ENCODE measurements at places on chromosomes 3 and 15.
A peak's percentile ranks its signal among the peaks of the same experiment; 100 is the strongest.

GRCh38 chr15:77577366-77577950 is 55.3 kb downstream of the LINGO1 start:
- DNase-seq, result no peak

GRCh38 chr3:40083066-40083465 is 226.4 kb upstream of the EIF1B start:
- DNase-seq, result no peak

GRCh38 chr3:58613236-58614132 is 36.3 kb upstream of the FAM107A start:
- DNase-seq, result no peak

DNA sequence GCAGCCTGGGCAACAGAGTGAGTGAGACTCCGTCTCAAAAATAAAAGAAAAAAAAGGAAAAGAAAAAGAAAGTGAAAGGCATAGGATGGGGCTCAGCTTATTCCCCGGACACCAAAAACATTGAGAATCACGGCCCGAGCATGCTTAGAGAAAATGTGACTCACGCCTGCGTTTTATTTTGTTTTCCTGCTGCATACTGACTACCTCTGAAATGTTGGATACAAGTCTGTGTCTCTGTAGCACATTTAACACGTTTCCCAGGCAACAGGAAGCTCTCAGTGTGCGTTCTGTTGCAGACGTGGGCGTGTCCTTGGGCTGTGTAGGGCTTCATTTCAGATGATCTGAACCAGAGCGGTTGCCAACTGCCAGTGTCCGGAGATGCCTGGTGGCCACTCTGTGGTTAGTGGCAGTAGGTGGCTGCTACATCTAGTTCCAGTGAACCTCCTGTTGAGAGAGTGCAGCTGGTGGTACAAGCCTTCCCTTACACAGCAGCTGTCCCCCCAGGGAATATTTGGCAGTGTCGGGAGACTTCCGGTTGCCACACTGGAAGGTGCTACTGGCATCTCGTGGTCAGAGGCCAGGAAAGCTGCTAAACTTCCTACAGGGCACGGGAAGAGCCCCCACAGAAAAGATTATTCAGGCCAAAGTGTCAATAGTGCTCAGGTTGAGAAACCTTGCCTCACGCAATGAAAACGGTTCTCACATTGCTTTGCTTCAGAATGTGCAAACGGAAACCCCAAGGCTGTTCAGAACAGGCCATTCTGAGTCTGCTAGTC is 3.0 kb downstream of the SLC51A start:
- peak; percentile 66 for DNase-seq

DNA sequence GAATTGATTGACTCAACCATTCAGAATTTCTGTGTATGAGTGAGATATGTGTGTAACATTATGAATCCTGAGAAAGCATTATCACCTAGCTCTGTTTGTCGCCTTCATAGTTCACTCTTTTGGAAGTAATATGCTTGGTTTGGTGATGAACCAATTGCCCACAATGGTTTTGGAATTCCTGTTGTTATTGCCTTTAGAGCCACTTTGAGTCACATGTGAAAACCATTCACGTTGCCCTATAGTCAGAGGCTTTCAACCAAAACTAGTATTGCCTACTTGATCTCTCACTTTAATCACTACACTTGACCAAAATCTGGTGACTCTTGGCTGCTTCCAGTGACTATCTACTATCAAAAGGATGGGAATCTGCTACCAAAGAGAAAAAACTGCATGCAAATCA is 78.2 kb upstream of the FLNB start:
- DNase-seq, result no peak

- no peak for DNase-seq
Measured at GRCh38 chr15:89665449-89666181, 10.3 kb upstream of the KIF7 start.

GRCh38 chr3:51004235-51004634 is 329.5 kb downstream of the DOCK3 start:
- no peak for DNase-seq

- no peak for DNase-seq
Measured at GRCh38 chr3:17116007-17116600, 231.3 kb downstream of the PLCL2 start.

DNA sequence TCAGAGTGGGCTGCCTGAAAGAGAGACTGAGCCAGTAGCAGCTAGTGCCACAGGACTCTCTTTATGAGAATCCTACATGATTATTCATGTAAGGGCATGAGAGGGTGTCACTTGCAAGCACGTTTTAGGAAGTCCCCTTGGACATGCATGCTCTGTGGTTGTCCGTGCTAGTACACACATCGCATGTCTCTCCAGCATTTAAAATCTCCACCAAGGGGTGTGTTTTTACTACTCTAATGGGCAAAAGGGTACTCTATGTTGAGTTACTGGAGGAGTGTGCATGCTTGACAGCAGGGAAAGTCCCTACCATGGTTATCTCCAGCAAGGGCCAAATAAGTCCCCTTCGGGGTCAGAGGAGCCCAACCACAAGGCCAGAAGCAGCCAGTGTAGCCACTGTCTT is 70.7 kb downstream of the DCLK3 start:
- DNase-seq, result no peak

DNA sequence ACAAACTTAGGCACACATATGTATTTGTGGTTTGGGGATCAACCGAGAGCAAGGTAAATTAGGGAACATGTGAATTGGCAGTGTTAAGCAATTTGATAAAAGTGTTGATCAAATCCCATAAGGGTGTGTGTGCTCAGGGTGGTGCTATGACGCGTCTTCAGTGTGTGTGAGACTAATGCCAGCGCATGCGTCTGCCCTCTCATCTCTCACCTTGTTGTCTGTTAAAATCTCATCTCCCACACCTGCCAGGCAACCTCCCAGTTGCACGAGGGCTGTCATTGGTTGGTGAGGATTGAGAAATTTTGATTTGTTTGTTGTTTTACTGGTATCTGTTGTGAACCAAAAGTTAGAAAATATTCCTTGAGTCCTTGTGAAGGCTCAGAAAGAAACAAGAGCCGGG is 137.2 kb upstream of the ICE2 start:
- no peak for DNase-seq

GRCh38 chr15:47987461-47987860 is 133.3 kb upstream of the SLC24A5 start:
- no peak for DNase-seq

- no peak for DNase-seq
Measured at GRCh38 chr15:78691167-78691850, 50.3 kb upstream of the CHRNB4 start.

- no peak for DNase-seq
Measured at GRCh38 chr15:49045751-49046219, 461 bp downstream of the SECISBP2L start.

- no peak for DNase-seq
Measured at GRCh38 chr3:186432944-186433732, 71.1 kb upstream of the DGKG start.

DNA sequence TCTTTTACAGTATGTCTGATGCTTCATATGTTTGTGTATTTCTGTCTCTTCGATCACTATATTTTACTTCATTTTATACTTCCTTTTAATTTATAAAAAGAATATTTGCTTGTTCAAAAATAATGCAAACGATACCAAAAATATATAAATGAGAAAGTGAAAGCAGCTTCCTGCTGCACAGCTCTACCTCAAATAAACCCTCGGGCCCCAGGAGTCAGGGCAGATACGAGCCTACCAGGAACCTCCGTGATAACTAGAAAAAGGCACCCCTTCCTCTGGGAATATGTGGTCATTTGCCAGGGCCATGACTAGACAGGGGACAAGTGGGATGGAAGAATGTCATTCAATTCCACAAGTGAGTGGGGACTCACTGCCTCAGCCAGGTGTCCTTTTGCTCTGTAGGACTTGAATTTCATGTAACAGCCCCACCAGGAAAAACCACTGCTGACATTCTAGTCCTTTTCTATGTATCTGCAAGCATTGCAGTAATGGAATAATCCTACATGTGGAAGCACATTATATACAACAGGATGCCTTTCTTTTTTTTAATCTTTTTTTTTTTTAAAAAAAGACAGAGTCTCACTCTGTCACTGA is 133.3 kb downstream of the SUCLG2 start:
- DNase-seq, result no peak

DNA sequence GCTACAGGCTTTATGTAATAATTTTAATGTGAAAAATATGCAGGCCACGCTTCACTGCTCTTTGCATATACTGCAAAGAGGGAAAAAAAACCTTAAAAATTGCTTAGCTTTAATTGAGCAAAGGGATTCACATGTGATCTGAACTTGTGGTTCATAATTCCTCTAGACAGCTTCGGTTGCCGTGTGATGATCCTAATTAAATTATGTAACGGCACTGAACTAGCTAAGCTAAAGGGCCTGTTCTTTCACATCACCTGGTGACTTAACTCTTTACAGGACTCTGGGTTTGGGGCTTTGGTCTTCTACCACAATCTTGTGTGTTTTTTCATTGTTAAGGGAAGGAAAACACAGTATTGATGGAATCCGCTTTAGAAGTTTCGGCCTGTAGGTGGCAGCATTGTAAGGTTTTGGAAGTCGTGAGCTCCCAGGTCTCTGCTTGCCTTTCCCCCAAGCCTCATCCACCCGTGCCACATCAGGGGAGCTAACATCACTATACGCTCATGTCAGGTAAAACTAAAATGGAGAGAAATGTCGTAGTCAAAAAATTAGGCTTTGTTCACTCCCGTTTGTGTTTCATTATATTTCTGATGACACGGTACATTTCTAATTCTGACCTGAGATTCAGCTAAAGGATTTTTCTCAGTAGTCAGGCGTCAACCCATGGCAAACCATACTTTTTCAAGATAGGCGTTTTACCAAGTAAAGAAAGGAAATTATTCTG is 205.6 kb upstream of the DPH6 start:
- DNase-seq, result peak; percentile 53

DNA sequence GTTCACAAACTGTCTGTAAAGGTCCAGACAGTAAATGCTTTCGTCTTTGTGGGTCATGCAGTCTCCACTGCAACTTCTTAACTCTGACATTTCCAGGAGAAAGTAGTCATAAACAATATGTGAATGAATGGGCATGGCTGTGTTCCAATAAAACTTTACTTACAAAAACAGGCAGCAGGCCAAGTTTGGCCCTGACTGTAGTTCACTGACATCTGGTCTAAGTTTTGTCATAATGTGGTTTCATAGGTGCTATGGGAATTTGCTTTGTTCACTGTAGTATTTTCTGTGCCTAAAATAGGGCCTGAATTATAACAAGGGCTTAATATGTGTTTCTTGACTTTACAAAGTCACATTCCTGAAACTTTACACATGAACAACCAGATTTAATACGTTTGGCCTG is 186.0 kb upstream of the KBTBD8 start:
- no peak for DNase-seq

- no peak for DNase-seq
Measured at GRCh38 chr3:195224156-195224979, 46.6 kb downstream of the XXYLT1 start.
